T-helper 1 cell (primary cell): ENCODE measurements at places on chromosomes 5 and 9.
A peak's percentile ranks its signal among the peaks of the same experiment; 100 is the strongest.

DNA sequence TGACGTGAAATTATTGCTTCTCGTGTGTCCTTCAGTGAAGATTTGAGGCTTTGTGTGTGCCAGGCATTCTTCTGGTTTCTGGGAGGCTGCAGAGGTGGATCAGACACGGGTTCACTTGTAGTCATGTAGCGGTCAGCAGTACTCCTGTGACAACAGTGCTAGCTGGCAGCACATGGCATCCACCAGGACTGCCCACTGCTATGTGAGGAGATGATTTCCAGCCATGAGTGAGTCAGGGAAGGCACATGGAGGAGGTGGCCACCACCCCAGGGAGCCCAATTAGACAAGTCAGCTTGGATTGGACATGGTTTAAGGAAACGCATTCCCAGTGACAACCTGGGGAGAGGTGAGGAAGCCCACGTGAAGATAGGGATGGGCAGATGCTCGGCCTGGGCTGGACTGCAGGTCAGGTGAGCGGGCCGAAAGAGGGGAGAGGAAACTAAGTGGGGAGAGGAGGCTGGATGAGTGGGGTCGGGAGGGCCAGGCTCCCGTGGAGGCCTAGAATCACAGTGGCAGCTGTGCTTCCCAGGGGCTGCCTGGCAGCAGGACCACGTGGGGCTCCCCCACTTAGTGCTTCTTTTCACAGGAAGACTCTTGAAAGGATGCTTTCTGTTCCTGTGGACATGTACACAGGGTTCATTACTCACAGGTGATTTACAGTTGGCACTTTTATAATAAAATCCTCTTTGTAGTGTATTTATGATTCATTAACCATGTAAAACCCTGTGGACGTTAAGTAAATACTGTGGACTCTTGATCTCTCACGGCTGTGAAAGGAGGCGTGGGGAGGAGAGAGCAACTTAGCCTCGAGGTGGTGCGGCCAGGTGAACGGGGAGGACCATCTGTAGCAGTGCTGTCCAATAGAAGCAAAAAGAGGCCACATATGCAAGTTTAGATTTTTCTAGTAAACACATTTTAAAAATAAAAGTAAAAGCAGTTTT, 80.0 kb upstream of the OTULINL start:
- DNase-seq, result no peak

DNA sequence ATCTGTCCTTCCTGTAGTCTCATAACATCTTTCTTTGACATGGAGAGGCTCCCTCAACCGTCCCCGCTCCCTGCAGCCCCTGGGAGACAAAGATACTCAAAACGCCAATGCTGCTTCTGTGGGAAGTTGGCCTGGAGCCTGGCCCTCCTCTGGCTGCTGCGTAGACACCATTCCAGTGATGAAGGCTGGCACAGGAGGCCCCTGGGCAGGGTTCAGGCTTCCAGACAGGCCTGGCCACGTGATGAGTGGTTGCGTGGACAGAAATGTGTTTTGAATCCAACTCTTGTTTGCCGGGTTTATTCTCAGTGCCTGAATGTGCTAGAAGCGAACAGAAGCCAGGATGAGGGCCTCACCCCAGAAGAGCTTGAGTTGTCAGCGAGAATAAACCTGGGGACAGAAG, 43.2 kb upstream of the NKX2-5 start:
- DNase-seq, result no peak

DNA sequence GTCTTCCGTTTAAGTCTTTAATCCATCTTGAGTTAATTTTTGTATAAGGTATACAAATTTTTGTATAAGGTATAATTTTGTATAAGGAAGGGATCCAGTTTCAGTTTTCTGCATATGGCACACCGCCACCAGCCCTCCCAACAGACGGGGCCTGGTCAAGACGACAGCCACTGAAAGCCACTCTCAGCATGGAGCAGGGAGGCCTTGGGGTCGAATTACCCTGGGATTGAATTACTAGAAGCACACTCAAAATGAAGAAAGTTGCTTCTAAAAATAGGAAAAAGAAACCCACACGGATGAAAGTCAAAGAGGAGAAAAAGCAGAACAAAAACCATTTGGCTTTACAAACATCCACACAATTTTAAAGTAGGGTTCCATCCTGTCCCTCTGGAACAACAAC, 586.2 kb upstream of the ADAMTS16 start:
- no peak for DNase-seq

GRCh38 chr5:123448017-123448617, 24.9 kb upstream of the CEP120 start:
- DNase-seq, result no peak

DNA sequence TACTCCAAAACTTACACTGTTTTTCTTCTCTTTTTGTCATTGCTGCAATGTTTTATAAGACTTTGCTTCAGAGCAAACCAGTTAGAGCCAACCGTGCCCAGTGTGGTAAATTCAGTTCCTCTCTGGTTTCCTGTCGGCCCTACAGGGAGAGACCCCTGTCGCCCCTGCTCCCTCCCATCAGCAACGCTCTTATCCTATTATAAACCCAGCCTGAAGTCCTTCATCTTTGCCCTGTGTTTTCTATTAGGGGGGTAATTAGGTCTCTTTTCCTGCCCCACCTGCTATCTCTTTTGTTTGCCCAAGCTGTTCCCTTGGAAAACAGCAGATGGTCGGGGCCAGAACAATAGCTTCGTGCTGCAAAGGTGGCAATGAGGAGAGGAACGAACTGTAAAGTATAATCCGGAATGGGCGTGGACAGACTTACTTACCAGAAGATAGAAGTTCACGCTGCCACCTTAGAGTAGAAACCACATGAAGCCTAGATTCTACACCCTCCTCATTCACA, 21.4 kb upstream of the OTULINL start:
- DNase-seq, result no peak

DNA sequence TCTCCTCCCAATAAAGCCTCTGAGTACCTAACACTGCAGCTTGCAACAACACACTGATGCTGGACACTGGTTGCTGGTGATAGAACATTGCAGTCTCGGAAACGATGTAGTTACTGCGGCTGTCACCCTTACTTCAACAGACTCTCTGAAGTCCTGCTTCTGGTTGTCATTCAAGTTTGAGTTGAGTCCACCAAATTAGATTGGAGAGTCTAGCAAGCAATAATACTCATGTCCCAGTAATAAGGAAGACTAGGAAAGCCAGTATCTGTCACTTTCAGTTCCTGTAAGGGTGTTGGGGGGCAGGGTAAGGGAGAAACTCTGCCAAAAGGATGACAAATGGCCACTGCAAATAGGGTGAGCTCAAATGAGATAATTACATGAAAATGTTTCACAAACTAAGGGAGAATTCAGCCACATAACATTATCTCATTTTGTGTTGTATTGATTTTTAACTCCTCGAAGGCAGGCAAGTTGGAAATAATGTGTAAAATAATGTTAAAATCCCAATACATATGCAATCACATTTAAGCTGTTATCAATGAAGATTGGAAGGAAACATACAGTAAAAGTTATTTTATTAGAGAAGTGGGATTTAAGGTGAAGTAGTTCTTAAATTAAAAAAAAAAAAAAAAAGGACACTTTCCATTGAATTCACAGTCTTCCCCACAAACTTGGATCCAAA, 849 bp upstream of the IFT74 start:
- DNase-seq, result no peak

- DNase-seq, result peak; percentile 4
These were observed 72.8 kb downstream of the ADAMTS2 start for GRCh38 chr5:179272326-179273072.

- no peak for DNase-seq
These were observed 4.7 kb downstream of the CPLX2 start for GRCh38 chr5:175876107-175876506.

DNA sequence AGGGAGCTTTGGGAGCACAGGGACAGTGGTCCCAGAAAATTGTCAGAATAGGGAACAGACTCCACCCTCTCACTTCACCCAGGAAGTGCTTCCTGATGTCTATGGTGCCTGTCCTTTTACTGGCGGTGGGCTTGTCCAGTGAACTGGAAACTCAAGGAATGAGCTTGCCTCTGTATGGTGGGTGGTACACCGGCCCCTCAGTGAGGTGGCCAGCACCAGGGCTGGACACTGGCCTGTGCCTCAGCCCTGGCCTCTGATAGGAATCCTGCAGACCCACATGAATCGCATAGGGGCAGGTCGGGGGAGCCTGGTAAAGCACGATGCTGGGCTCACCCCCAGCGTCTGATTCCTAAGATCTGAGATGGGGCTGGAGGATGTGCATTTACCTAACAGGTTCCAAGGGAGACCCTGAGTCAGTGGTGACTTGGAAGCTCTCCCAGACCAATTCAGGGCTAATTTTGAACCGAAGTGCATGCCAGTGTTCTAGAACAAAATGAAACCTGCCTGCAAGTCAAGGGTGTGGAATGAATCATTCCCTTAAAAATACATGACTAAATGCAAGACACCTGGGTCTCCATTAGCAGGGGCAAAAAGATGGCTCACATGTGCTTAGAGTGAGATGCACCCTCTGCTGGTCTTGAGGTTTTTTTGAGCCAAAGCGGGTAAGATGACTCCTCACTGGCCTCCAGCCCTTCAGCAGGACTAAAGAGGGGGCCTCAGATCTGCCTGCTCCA, 178.3 kb downstream of the HSPA4 start:
- DNase-seq, result no peak

GRCh38 chr9:2849941-2850340, 6.0 kb upstream of the PUM3 start:
- no peak for DNase-seq

DNA sequence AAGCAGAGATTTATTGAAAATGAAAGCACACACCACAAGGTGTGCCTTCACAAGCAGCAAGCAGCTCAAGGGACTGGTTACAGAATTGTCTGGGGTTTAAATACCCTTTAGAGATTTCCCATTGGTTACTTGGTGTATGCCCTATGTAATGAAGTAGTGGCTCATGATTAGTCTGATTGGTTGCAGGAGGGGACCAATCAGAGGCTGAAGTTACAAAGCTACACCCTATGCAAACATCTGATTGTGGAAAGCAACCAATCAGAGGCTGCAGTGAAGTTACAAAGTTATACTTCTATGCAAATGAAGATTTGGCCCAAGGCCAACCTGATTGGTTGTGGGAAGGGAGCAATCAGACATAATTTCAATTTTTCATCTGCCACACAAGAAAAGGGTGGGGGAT, 119.9 kb downstream of the C9orf152 start:
- DNase-seq, result no peak

DNA sequence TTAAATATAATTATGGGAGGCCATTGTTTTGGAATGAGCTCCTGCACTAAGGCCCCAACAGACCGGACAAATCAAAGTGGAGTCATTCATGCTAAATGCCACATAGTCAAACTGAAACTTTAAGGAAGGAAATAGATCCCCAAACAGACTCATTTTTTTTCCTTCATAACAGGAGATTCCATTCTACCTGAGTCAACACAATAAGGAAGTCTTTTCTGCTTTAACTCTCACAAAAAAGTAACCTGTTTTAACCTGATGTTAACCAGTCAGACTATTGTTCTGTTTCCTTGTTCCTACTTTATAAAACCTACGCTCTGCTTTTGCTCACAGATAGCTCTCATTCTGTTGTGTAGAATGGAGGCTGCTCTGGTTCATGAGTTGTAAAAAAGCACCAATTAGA, 234.9 kb downstream of the YTHDC2 start:
- no peak for DNase-seq

- no peak for DNase-seq
These were observed 26.0 kb downstream of the BASP1 start for GRCh38 chr5:17243287-17244063.

DNA sequence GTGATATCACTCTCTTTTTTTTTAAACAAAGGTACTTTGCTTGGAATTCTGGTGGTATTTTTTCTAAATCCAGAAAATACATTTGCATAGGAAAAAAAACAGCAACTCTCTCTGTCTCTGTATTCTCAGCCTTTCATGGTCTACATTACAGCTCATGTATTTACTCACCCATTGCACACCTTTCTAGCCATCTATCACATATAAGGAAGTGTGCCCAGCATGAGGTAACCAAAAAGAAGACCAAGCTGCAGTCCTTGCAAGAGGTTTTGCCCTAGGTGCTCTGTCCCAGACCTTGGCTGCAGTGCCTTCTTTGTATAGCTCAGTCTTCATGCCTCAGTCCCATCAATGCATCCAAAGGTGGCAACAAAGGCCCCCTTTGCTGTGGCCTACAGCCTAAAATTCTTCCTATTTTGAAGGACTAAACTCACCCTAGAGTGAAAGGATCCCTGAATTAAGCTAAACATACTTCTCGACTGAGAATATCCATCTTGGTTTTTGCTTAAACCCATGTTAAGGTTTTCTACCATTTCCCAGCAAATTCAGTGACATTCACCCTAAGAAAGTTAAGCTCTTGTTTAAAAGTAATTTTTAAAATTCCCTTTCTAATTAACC, 446.4 kb downstream of the KIF4B start:
- DNase-seq, result no peak

GRCh38 chr5:161676103-161676502, 9.4 kb upstream of the GABRA6 start:
- DNase-seq, result no peak

GRCh38 chr5:129820-130219, 37.9 kb downstream of the PLEKHG4B start:
- no peak for DNase-seq

DNA sequence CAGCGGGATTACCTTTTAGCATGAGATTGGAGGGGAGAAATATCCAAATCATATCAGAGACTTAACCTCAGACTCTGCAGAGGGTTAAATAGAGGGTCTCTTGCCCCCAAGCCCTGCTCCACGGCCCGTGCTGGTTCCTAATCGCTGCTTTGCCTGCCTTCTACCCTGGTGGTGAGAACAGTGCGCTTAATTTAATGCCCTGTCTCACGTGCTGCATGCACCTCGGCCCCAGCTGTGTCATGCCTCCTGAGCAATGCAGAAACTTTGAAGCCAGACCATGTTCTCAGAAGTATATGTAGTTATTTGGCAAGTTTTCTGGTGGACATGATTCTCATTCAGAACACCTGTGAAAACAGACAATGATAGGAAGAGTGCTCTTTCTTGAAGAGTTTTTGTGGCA, 1.4 kb downstream of the OTULIN start:
- peak; percentile 35 for DNase-seq

DNA sequence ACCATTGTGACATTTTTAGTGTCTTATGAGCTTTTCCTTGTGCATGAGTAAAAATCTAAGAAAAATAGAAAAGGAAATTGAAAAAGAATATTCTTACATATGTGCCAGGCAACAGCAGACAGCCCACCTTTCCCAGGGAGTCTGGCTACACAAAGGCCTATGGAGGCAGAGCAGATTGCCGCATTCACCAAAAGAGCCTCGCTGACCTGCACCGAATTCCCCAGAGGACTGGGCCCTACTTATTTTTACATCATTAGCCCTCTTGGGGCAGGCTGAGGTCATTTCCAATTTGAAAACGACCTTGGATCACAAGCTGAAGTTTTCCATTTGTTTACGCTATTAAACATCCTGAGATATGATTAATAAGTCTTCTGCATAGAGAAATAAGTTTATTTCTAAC, 66.2 kb upstream of the WDR41 start:
- DNase-seq, result no peak

GRCh38 chr5:118557251-118557661, 431.1 kb downstream of the DTWD2 start:
- no peak for DNase-seq

GRCh38 chr9:135146766-135147473, 59.5 kb downstream of the OLFM1 start:
- DNase-seq, result no peak

- DNase-seq, result no peak
These were observed 73.1 kb downstream of the RPS23 start for GRCh38 chr5:82205005-82205404.
